ENCODE measurements at places on chromosomes 1 and 21.

DNA sequence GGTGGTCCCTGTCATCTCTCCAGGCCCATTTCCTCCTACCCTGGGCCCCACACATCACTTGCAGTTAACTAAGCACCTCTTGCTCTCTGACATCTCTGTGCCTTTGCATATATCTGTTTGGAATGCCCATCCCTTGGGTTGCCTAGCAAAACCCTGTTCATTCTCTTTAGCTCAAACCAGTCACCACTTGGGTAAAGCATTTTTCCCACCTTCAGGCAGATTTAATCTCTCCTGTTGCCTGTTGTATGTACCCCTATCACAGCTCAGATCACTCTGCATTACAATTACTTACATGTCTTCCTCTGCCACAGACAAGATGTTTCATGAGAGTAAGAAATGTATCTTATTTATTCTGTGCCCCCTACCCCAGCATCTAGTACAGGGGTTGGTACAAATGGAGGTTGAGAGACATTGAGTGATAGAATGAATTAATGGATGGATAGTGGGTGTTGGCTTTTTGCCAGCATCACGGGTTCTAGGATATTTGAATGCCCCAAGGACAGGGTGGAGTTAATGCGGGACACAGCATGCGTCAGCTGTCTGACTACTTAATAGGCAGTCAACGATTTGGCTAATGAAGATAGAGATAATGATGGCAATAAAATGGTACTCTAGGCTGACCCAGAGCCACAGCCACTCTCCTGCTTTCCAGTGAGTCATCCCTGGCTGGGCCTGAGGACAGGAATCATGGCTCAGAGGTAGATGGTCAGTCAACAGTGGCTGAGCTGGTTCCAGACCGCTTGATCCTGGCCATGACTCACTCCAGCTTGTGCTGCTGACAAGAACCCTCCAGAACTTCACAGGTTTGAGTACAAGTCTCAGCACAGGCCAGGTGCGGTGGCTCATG, 6.5 kb downstream of the NR0B2 start:
- DNase-seq = peak; percentile 60

GRCh38 chr1:224358237-224358636, 1.6 kb downstream of the CNIH4 start:
- no peak for DNase-seq

- no peak for DNase-seq
Observed at GRCh38 chr1:161985301-161985822, 38.3 kb downstream of the OLFML2B start.

- DNase-seq = no peak
Observed at GRCh38 chr1:247322849-247323586, 8.6 kb downstream of the ZNF496 start.

DNA sequence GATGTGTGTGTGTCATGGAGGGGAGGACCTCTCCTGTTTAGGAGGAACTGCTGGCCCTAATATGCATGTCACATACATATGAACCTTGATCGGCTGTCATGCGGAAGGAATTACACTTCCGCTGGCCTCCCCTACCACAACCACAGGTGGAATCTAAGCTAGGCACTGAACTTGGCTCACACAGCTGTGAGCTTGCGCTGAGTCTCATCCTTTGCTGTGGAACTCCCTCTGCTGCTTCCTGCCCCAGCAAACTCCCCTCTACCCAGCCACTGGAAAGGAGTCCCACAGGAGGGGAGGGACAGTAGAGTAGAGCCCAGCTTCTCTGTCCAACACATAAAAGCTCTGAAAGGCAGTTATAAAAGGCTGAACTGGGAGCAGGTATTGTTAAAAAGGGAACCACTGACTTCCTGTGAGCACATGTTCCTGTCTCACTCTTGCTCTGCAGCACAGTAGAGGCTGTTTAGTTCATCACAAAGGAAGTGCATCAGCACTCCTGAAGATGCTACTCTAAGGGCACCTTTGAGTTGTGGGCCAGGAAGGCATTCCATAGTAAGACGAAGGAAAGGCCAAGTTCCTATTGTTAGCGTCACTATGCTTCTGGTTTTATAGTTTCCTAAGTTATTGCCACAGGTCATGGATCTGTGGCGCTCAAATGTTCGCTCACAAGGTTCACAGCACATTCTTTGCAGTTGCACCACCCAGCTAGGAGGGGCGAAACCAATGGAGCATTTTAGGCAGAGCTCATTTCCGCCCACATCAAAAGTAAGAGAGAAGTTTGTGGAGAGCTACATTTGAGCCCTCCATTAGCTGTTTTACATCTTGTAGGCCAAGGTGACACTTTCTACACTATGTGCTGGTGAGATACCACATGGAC, 17.7 kb upstream of the PTPRC start:
- no peak for DNase-seq

DNA sequence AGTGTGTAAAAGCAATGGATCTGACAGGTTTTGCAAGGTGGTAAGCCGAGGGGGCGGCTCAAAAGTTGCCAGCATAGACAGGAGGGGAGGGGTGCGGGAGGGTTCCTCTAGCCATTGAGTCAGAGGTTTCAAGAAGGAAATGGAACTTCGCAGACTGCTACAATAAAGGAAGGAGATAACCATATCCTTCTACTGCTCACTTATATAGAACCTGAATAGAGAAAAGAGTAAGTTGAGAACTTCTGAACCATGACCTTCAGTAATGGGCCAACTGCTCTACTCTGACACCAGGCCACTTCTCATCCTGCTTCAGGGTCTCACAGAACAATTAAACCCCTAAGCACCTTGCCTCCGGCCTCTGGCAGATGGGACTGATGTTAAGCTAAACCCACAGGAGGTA, 26.3 kb upstream of the BCAR3 start:
- DNase-seq = no peak

GRCh38 chr21:29939104-29939923, 482 bp downstream of the GRIK1 start:
- no peak for DNase-seq

GRCh38 chr1:209335178-209335577, 248.3 kb upstream of the CAMK1G start:
- peak; percentile 39 for DNase-seq

GRCh38 chr1:55396381-55396891, 181.3 kb upstream of the USP24 start:
- DNase-seq = no peak

GRCh38 chr1:11531314-11531870, 52.4 kb downstream of the DISP3 start:
- no peak for DNase-seq

DNA sequence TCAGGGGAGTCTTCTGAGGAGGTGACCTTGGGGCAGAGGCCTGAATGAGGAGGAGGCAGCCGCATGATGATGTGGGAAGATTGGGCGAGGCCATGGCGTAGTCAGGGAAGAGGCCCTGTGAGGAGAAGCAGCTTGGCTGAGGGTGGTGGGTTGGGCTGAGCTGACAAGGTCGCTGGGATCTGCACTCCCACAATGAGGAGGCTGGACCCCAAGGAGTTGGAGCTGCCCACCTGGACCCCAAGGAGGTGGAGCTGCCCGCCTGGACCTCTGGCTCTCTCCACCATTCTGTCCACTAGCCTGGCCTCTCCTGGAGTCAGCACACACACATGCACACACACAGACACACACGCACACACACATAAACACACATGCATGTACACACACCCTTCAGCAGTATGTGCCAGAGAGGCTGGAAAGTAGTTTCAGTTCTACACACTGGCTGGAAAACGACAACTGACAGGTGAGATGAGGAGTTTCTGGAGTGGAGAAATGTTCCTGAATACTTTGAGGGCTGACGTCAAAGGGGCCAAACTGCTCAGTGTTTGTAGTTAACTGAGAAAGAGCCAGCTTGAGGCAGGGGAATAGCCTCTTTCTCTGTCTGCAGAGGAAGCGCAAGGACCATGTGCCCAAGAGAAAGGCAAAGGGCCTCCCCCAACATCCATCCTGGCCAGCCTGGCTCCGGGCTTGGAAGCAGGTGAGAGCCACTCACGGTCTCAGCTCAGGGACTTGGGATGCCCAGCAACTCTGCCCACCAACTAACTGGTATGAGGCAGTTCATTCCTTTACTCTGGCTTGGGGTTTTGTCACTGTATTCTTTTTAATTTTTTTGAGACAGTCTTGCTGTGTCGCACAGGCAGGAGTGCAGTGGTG, 7.1 kb downstream of the SMPDL3B start:
- DNase-seq = no peak

- no peak for DNase-seq
Observed at GRCh38 chr1:213166852-213167251, 115.8 kb downstream of the RPS6KC1 start.

DNA sequence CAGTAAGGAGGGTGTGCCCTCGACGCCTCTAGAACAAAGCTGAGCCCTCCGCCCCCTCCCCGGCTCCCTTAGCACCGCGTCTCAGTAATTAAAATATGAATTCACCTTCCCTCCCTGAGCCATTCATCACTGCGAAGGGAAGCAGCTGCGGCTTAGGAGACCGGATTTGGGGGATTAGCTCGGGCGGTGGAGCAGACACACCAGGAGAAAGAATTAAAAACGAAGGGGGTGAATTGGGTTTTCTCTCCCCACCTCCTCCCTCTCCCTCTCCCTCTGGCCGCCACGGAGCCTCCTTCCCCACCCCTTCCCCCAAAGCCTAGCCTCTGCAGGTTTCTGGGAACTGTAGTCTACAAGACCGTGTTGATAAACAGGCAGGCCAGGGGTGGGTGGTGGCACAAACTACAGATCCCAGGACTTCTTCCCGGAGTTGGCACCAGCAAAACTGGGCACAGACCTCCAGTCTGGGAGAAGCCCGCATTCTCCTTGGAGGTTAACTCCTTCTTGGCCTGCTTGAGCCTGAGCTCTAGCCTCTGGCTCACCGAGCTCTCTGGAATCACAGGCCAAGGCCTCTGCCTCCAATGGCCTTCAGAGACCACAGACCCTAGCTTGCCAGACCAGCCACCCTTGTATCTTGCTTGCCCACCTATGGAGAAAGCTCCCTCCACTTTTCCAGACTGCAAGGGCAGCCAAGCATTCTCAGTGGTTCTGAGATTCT, 10.8 kb downstream of the BLACAT1 start:
- DNase-seq = no peak

DNA sequence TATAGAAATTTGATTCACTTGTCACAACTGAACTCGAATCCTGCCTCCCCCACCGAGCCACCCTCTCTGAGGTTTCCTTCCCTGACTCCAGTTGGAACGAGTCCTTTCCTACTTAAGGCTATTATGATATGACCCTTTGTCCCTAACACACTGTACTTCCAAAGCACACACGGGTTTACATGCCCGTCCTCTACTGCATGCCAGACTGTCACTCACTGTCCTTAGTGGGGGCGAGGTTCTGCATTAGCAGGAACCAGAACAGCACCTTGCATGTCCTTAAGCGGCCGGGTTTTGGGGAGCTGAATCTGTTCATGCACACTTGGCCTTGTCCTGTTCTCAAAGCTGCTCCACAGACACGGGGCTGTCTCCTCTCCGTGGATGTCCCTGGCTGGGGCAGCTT, 164.6 kb upstream of the KCNJ6 start:
- DNase-seq = no peak

- peak; percentile 2 for DNase-seq
Observed at GRCh38 chr1:60874718-60875117, 207.6 kb upstream of the NFIA start.

DNA sequence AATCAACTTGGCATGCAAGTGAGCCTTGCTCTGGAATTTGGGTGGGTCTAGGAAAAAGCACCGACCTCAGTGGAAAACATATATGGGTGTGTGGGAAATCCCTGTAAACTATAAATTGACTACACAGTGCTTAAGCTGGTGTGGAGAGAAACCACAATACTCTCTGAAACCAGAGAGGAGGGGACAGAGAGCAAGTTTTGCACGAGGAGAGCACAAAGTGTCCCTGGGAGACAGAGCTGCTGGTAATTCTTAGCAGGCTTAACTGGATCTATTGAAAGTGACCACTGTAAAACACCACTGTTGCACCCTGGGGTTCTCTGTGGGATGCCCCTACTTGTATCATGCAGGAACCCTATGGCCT, 12.8 kb downstream of the KCNJ15 start:
- DNase-seq = no peak

DNA sequence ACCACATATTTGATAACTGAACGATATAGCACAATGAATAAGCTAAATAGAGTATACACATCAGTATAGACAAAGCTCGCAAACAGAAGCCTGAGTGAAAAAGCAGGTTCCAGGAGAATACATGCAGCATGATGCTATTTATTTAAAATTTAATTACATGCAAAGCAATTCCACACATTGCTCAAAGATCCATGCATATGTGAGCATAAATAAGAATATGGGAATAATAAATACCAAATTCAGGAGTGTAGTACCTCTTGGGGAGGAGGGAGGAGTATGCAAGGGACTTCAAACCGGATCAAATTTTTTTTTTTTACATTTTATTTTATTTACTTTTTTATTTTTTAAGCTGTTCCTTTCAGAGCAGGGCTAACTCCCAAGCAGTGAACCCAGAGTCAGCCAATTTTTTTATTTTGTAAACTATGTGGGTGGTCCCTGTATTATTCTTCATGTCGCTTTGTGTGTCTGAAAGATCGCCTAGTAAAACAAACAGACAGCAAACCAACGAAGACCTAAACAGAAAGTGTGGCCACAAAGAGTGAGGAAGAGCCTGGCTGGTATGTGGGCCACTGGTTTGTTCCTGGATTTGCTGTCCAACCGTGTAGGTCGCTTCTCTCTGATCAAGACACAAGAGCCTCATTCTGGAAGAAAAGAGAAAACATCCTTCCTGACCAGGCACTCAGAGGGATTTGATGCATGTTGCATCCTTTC, 4.2 kb upstream of the SHISAL2A start:
- no peak for DNase-seq

DNA sequence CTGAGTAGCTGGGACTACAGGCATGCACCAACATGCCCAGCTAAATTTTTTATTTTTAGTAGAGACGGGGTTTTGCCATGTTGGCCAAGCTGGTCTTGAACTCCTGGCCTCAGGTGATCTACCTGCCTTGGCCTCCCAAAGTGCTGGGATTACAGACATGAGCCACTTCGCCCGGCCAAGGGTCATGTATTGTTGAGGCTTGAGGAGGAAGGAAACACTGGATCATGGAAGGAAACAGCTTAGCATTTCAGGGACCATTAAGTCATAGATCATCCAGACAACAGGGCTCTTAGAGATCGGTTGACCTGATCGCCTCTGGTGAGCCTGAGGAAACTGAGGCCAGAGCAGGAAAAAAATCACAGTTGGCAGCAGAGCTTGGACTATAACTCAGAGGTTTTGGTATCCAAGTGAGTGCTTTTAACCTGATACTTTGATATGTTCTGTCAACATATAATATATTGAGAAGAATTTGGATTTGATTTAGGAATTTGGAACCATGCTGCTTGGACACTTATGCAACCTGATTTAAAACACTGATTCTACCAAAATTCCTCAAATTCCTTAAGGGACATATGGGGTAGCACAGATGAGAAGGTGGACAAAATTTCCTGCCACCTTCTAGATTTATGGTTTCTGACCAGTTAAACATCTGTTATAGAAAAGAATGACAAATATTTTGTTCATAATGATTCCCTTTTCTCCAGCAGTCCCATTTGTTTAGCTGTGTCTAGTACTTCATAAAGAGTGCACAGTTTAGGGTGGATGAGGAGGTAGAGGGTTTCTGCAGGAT, 13.1 kb upstream of the BMP8A start:
- no peak for DNase-seq

GRCh38 chr1:97066860-97067259, 345.3 kb downstream of the PTBP2 start:
- no peak for DNase-seq
